Activated gamma-delta T cell (primary cell): ENCODE measurements at places on chromosomes 2 and 18.

- peak; percentile 77 for DNase-seq
These were observed 548 bp downstream of the KANSL3 start for GRCh38 chr2:96637385-96638143.

DNA sequence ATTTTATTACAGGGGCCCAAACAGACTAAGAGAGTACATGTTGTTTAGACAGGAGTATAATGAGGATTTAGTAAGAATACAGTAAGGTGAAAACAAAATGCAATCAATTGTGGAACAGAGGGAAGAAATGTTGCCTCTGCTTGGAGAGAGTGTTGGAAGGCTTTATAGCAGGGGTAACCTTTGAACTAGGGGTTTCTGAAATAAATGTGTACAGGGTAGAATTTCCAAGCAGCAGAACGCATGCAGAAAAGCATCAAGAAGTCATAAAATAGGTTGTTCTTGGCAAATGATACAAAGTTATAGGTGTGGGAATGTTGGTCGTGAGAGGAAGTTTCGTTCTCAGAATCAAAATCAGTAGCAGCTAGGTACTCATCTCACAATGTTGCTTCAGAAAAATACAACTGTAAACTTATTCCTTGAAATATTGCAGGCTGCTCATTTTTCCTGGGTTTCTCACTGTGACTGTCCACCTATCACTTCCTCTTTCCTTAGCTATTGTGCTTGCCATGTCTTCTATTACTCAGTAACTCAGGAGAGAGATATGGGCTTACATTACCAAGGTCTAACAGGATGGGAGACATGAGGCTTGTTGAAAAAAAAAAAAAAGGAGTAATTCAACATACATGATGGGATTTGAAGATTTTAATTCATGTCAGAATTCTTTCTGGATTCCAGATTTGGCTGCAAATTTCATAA lies 17.1 kb upstream of the HNMT start:
- no peak for DNase-seq

DNA sequence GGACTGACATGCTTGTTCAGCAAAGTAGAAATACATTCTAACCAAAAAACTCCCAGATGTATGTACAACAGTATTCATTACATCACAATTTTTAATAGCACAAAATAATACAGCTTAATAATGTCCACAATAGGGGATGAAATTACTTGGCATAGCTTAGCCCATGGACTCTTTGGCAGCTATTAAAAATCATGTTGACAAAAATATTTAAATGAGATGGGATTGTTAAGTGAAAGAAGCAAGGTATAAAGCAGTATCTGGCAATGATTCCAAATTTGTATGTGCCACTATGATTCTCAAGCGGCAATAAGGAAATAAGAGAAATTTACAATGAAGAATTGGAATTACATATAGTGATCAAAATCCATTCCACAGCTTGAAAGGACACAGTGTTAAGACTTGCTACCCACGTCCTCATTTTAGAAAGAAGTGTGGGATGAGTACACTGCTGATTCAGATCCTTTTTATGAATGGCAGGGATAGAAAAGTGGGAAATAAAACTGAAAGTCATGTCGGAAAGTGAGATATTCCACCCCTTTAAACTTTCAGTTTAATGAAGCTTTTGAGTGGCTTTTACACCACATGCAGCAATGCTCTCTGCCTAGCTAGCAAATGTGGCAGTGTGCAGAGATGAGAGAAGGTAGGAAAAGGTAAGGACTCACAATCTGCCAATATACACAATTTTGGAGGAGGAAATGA lies 2.4 kb downstream of the GAREM1 start:
- DNase-seq, result no peak

DNA sequence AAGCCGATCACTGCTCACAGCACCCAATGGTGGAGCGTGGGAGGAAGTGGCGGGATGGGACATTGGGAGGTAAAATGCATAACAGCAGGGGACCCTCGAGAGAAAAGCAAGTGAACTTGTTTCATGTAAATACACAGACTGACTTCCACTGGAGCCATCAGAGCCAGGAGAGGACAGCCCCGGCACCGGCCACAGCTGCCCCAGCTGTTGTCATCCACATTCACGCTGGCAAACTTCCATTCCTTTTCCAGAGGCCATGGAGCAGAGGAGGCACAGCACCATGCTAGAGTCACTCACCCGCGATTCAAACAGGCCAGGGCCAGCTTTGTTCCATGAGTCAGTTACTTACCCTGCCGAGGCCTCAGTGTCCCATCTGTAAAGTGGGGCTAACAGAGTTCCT lies 610.9 kb upstream of the SALL3 start:
- no peak for DNase-seq

DNA sequence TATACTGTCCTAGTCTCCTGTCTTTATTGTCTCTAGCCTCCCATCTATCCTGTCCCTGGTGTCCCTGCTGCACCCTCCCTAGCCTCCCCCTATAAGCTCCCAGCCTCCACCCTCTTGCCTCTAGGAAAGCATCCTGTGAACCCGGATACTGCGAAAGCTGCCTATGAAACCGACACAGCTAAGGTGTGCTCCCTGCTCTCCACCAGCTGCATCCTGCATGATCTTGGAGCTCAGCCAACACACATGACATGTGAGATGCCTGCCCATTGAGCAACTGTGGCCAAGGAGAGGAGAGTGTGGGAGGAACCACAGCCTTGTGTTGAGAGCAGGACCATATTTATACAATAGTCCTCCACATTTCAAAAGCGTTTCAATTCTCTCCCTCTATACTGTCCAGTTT lies 187.1 kb downstream of the ZBTB7C start:
- no peak for DNase-seq

GRCh38 chr2:41197781-41198180 lies 745.9 kb upstream of the SLC8A1 start:
- DNase-seq, result no peak

GRCh38 chr18:47815486-47816270 lies 114.8 kb downstream of the SMAD2 start:
- no peak for DNase-seq

- DNase-seq, result no peak
These were observed 380.9 kb upstream of the GYPC start for GRCh38 chr2:126275098-126275497.

DNA sequence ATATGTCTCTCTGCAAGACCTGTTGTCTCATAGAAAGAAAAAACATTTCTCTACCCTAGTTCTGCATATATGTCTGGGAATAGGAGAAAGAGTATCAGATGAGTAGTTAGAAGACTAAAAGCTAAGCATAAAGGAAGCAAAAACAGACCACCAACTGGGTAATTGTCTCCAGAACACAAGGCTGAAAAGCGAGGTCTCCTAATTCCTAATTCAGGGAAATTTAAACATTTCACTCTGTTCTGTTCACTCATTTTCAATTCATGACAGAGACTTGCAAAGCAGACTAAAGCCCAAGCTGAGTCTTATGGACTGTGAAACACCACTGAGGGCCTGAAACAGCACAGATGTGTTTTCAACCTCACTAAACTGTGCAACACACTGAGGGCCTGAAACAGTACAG lies 224.4 kb upstream of the TMEM200C start:
- DNase-seq, result no peak

DNA sequence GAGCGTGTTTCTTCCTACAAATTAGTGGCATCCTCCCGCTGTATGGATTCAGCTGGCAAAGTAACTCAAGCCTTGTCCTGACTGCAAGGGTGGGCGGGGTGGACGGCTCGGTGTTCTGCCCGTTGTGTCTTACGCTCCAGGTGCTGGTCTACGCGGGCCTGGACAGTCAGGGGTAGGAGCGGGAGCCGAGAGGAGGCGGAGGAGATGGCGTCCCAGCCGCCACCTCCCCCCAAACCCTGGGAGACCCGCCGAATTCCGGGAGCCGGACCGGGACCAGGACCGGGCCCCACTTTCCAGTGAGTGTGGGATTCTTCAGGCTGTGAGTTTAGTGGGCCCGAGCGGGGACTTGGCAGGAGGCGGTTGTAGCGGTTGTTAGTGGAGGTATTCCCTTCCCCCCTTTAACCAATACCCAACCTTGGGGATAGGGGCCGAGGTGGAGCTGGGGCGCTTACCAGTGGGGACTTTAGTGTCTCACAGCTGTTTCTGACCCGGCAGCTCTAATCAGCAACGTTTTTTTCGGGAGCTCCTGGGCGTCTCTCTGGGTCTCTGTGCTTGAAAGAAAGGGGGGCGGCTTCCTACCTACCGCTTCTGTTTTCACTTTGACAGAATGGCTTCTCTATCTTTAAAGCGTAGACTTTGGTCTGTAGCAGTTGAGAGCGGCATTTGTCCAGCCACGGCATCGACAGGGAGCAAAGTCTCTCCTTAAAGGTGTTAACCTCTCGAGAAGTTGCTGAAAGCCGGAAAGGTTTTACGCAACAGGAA lies at the start of the genes PEX13 and PUS10:
Gene PEX13 (plus strand): TSS at position 165 of the 762 bp plus-strand sequence. CDS start 40 bp downstream, at position 205.
Gene PUS10 (minus strand): TSS at position 700 of the 762 bp plus-strand sequence. CDS start 6,365 bp downstream, outside the sequence.
- peak; percentile 17 for DNase-seq

- no peak for DNase-seq
These were observed 15.2 kb downstream of the CDKL4 start for GRCh38 chr2:39228413-39229209.

GRCh38 chr2:63840081-63840784 lies 1.5 kb upstream of the UGP2 start:
- no peak for DNase-seq
